ENCODE measurements at places on chromosomes 1 and 21. TPM values are rescaled to one million over a fixed set of nuclear protein-coding genes. Genes with fewer than 3 reads are reported as not detected.

The NPPB gene
- total RNA-seq = 0.47 TPM

The SEMA4A gene
- 13.6 TPM for total RNA-seq

The NHLH1 gene
- 0.62 TPM for total RNA-seq

The SPRR5 gene
- total RNA-seq = not detected

The ESPN gene
- not detected for total RNA-seq

The PLA2G2A gene
- not detected for total RNA-seq

The NBPF12 gene
- total RNA-seq = 17.9 TPM

The SLAMF8 gene
- not detected for total RNA-seq

The DSCAM gene
- 13.3 TPM for total RNA-seq

The PYHIN1 gene
- not detected for total RNA-seq

The TNFRSF9 gene
- total RNA-seq = not detected

The RYR2 gene
- 40.7 TPM for total RNA-seq

The RGS8 gene
- total RNA-seq = 7.8 TPM

The SERINC2 gene
- 1.7 TPM for total RNA-seq

The RHD gene
- 0.16 TPM for total RNA-seq

The MATN1 gene
- 0.31 TPM for total RNA-seq

The CFAP57 gene
- total RNA-seq = 1.4 TPM

The PLPP3 gene
- total RNA-seq = 36.5 TPM

The NTMT2 gene
- total RNA-seq = not detected

The ERICH3 gene
- total RNA-seq = 16.7 TPM

The GUCA2A gene
- not detected for total RNA-seq

The RNF186 gene
- total RNA-seq = not detected

The PIP5K1A gene
- 56.3 TPM for total RNA-seq

The TMEM240 gene
- total RNA-seq = 18.1 TPM

The KCNA10 gene
- not detected for total RNA-seq

The FLG2 gene
- not detected for total RNA-seq

The TNFSF18 gene
- 5.5 TPM for total RNA-seq

The CYP4X1 gene
- total RNA-seq = 14.5 TPM

The CHI3L1 gene
- total RNA-seq = 1.6 TPM

The FOXD3 gene
- not detected for total RNA-seq

The C4BPA gene
- total RNA-seq = not detected

The TMEM51 gene
- total RNA-seq = 1.4 TPM

The ITLN2 gene
- not detected for total RNA-seq

The OR2L8 gene
- total RNA-seq = 2.8 TPM

The AIRE gene
- total RNA-seq = not detected

The YBX1 gene
- 1,163 TPM for total RNA-seq

The VSIG8 gene
- total RNA-seq = not detected

Measured in occipital lobe (tissue), 3 donors.